Right atrium auricular region (tissue), 2 donors: ENCODE measurements at places on chromosomes 6 and 20.

- DNase-seq = no peak
Measured at GRCh38 chr6:117168296-117169063, 96.9 kb upstream of the VGLL2 start.

DNA sequence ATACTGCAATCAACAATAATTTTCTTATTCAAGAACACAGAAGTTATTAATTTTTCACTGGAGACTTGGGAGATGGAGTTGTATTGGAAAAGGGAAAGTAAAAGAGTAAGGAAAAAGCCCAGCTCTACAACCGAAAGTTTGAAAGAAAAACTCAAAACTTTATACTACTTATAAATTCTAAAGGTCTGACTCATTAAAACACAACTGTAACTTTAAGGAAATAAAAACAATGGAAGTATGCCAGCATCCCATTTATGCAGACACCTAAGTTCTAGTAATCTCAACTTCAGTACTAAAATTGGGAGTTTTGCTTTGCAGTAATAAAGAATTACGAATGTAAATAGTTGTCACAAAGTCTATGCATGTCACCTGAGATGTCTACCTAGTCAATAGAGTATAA lies 80.6 kb downstream of the IRAK1BP1 start:
- DNase-seq = no peak

DNA sequence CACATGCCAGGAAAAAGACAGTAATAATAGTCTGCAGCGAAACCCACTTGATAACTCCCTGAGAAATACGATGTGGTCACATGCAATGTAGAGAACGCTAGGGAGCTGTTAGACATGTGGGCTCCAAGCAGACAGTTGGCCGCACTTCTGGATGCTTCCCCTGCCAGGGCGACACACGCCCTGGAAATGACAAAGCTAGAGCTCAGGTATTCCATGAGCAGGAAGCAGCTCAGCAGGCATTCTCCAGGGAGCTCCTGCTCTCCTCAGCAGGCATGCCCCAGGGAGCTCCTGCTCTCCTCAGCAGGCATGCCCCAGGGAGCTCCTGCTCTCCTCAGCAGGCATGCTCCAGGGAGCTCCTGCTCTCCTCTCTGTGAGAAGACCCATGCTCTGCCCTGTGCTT lies 52.4 kb upstream of the NXT1 start:
- DNase-seq = no peak

DNA sequence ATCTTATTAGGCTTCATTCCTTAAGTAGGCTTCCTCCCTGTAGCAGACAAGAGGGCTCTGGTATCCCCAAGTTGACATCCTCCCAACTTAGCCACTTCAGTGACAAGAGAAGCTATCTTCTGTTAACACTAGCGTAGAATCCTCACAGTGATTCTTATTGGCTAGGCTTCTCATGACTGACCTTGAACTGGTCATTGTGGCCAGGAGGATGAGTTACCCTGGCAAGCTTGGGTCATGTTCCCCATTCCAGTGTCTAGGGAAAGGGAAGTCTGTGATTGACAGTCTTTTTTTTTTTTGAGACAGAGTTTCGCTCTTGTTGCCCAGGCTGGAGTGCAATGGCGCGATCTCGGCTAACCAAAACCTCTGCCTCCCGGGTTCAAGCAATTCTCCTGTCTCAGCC lies 7.1 kb downstream of the CDKAL1 start:
- no peak for DNase-seq

GRCh38 chr6:114550316-114550715 lies 207.5 kb upstream of the HS3ST5 start:
- DNase-seq = no peak

DNA sequence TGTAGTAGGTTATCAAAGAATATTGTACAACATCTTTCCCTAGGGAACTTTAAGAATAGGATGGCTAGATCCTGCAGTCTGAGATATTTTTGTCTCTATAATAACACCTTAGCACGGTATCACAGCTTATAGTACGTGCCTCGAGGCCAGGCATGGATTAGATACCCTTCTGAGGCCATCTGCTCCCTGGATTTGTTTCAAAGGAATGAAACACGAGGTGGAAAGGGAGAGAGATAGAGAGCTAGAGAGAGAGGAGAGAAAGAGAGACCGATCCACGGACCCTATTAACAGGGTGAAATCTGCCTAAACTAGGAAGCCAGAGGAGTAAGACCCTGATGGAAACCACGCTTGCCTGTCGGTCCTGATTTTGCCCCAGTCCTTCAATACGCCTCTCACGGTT lies 92.5 kb downstream of the CD83 start:
- no peak for DNase-seq

DNA sequence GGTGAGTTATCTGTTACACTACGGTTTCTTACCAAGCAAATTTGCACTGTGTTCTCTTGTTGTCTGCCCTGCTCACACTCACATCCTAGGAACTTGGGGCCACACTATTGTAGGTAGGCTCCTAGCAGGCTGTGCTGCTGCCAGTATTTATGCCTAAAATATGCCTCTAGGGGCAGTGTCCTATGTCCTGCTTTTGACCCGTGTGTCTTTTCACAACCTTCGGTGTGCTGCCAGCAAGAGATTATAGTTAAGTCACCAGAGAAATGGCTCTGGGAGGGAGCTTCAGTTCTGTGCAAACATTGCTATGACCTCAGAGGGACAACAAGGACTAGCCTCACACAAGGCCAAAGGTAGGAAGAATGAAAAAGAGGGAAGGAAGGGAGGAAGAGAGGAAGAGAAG lies 8.9 kb upstream of the TAAR5 start:
- DNase-seq = no peak

DNA sequence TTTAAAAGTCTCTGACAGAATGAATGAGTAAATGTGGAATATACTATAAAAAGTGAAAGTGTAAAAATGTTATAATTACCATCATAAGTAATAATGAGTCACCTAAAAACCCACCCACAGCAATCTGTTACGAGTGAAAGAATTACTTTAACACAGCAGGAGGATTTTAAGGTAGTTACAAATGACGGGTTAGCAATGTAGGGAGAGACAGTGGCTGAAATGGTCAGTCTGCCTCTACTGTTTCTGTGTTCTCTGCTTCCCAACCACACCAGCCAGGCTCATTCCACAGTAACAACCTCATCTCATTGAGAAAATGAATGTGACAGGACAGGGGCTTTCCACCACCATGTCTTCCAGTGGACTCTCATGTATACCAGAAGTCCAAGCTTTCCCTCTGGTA lies 124.4 kb upstream of the KCNK16 start:
- DNase-seq = no peak

DNA sequence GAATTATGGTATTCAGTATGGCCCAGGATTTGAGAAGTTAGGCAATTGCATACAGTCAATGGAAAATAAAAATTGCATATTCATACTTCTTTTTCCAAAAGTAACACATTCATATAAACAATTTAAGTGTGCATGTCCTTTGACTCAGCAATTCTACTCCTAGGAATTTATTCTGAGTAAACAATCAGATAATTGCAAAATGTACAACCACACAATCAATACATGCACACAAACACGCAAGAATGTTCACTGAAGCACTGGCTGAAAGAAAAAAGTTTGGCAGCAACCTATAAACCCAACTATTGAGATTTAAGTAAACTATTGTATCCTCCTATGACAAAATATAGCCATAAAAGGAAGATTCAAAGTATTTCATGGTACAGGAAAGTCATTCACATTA lies 1.6 kb downstream of the CYP39A1 start:
- no peak for DNase-seq

GRCh38 chr6:119273272-119274196 lies 76.0 kb downstream of the MAN1A1 start:
- no peak for DNase-seq

DNA sequence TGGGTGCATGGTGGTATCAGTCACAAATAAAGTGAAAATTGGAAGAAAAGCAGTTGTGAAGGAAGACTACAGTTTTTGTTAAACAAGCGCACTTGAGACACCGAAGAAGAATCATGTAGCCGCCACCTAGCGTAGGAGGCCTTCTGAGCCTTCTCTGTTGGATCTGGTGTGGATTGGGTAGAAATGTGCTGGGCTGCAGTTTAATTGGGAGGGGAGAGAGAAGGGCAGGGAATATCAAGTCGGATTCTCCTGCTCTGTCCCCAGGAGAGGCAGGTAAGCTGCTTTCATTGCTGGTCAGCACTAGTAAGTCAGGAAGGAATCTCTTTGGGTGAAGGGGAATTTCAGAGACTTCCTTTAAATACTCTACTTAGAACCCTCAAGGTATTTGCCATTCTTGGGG lies 1.2 kb upstream of the FABP7 start:
- no peak for DNase-seq

DNA sequence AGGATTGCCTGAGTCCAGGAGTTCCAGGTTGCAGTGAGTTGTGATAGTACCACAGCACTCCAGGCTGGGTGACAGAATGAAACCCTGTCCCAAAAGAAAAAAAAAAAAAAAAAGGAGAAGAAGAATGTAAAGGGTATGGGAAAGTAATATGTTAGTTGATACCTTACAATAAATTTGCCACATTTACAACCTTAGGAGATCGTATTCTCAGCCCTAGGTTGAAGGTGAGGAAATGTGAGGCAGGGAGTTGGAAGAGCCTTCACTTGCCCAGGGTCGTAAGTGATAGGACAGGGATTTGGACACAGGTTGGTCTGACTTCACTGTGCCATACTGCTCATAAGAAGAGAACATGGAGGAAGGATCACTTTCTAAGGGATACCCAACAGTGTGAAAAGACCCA lies 68.6 kb downstream of the BMP6 start:
- DNase-seq = no peak

- DNase-seq = no peak
Measured at GRCh38 chr6:33910594-33910993, 106.8 kb upstream of the MLN start.

GRCh38 chr6:103114582-103114981 lies 1721.1 kb downstream of the GRIK2 start:
- DNase-seq = no peak

DNA sequence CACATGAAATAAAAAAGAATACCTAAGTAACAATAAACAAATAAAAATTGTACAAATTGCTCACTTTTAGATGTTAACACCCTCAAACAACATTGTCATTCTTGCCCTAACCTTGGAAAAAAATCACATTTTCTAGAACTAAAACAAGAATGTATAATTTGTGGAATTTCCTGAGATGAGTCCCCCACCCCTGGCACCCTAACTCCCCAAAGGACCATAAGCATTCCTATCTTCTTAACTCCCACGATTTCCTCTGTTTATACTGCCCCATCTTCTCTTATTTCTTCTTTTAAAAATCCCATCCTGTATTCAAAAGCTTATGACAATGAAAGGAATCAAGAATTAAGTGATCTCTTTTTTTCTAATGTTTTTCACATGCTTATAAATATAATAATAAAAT lies 70.9 kb downstream of the IBTK start:
- no peak for DNase-seq

- DNase-seq = no peak
Measured at GRCh38 chr20:24933266-24933908, 15.7 kb upstream of the CST7 start.

DNA sequence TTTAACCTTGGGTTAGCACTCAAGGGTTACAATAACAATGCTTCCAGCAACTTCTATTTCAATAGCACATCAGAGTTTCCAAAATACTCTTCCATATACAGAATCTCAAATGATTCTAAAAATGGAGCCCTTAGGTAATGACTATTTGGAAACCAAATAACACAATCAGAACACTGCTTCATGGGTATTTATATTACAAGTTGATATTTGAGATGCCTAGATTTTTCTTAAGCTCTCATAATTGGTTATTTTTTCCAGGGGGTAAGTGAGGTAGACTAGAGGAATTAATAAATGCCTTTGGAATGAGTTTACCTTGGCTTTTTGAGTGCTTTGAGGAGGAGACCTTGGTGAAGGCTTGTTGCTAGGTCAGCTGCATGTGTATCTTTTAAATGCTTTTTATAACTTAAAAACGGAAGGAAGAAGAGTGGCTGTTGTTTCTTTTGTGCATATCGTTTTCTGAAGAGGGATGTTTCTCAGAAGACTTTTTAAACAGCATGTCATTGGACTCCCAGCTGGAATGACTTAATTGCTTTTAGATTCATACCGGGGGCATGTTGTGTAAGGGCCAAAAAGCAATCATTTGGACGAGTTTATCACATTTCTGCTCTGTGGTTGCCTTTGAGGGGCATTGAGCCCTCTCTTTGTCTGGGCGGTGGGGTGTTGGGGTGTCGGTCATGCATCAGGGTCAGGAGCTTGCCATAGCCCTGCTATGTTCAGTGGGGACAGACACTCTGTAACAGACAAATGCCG lies 186.0 kb downstream of the DTNBP1 start:
- no peak for DNase-seq

DNA sequence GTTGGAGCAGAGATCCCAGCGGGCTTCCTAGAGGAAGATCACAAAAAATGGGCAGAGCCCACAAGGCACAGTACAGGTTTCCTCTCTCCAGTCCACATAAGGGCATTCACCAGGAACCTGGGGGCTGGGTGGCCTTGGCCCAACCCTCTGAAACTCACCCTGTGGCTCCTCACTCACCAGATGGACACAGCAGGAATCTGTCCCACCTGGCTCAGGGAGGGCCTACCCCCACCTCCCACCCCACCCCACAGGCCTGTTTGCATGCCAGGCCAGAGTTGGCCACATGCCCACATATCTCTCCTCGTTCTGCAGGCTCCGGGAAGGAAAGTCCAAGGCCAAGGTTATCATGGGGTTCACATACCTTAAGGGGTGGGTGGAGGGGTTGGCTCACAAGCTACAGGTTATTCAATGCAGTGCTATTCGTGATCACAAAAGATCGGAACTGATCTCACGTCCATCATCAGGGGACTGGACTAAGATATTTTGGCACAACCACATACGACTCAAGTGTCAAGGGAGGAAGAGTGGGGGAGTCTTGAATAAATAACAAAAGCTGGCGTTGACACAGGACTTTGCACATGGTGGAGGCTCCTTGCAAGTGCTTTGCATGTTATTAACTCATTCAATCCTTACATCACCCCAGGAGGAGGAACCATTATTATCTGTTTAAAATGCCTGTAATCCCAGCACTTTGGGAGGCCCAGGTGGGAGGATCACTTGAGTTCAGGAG lies 13.0 kb downstream of the RIPOR3 start:
- DNase-seq = no peak

DNA sequence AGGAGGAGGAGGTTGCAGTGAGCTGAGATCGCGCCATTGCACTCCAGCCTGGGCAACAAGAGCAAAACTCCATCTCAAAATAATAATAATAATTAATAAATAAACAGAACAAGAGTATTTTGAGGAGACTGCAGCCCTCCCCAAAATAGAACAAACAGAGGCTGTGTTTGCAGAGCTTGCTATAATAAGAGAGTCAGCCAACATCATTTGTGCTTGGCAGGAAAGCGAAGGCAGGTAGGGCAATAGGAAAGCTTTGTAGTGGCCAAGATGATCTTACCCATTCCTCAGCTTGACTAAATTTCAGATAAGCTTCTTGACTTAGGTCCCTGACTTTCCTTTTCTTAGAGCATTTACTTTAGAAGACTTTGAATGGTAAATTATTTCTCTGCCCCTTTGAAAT lies 6.7 kb downstream of the C6orf141 start:
- DNase-seq = no peak

- DNase-seq = no peak
Measured at GRCh38 chr6:28927846-28928245, 4.1 kb upstream of the TRIM27 start.

GRCh38 chr6:53598265-53598907 lies 53.5 kb upstream of the GCLC start:
- DNase-seq = no peak

GRCh38 chr6:21332077-21332476 lies 261.5 kb upstream of the SOX4 start:
- DNase-seq = no peak

GRCh38 chr6:13712599-13712898 lies 914 bp upstream of the RANBP9 start:
- no peak for DNase-seq
